ENCODE measurements at places on chromosomes 16 and 17. TPM values are rescaled to one million over a fixed set of nuclear protein-coding genes. Genes with fewer than 3 reads are reported as not detected.

Gene PLA2G10
- total RNA-seq = 2.2 TPM

DNA sequence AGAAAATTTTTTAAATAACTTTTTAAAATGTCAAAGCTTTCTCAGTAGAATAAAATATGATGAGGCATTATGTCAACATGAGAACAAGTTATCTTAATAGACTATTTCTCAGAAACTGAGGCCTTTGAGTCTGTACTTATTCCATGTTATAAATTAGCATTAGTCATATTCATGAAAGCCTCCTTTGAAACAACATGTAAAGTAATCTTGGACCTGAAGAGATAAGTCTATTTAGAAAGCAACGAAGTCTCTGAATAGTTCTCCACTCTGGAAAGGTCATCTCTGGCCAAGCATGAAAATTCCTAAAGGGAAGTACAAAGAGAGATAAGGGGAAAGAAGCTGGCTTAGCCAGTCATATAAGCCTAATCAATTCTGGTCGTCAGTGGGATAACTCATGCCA, 150.8 kb downstream of the CYB561 start:
- no peak for DNase-seq

DNA sequence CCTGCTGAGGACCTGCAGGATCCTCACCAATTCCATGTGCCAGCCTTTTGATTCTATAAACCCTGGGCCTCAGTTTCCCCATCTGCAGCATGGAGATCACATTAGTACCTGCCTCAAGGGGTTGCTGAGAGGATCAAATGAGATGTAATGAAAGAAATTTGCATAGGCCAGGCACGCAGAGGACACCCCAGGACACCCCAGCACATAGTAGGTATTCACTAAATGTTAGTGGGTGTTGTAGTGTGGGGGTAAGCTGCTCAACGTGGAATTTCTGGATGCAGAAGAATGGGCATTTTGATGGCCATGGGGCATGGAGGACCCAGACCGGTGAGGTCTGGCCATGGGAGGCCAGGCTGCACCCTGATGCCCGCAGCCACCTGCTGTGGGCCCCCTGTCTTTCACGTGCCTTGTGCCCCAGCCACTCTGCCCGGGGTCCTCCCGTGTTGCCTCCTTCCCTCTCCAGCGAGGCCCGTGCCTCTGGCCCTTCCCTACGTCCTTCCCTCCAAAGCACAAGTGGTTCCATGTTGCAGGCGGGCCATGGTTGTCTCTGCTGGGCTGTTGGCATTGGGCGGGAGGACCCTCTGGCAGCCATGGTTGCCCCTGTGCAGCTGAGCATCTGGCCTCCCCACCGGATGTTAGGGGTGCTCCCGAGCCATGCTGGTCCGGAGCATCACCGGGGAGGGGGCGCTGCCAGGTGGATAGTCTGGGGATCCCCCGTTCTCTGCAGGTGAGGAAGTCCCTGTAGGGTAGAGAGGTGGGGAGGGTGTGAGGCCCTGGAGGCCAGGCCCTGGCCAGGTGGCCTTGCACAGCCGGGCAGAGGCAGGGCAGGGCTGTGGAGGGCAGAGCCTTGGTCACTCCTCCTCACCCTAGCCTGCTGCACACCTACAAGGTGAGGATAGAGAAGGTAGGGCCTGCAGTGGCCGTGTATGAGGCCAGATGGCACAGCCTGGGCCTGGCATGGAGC, 8.6 kb downstream of the MAP2K3 start:
- no peak for DNase-seq

DNA sequence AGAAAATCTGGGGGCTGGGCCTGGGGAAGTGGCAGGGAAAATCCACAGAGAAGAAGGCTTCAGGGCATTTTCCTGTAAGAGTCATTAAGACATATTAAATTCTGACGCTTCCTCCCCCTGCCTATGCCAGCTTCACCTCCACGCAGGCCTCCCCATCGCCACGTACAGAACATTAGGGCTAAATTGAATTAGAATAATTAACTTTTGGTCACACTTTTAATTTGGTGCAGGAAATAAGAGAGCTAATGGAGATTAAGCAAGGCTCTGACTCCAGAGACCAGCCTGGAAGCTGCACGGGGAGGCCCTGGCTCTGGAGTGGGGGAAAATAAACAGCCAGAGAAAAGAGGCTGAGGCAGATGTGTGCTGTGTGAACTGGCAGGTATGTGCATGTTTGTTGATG, 148.0 kb downstream of the CCT6B start:
- DNase-seq = no peak

DNA sequence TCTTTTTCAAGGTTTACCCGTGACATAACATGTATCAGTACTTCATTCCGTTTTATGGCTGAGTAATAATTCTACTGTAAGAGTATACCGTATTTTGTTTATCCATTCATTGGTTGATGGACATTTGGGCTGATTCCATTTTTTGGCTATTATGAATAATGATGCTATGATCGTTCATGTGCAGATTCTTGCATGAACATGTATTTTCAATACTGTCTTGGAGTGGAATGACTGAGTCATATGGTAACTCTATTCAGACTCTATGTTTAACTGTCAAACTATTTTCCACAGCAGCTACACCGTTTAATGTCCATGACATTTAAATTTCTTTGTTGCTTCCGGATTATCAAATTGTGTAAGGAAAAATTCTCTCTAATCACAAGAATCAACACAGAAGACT, 17.9 kb downstream of the BFAR start:
- DNase-seq = no peak

DNA sequence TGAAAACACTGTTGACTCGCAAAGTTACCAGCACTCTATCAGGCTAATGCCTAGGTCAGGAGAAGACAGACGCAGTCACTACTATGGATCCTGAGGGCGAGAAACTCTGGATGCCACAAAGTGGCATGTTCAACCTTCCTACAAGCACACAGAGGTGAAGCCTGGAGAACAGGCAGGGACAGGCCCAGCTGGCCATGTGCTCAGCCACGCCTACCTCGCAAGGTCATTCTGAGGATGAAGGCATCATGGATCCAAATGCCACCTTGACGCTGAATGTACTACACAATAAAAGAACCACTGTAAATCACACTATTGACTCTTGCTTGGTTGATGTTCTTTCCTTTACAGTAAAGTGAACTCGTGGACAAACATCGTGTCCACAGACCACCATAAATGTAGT, 85.8 kb downstream of the ANKRD11 start:
- no peak for DNase-seq

GRCh38 chr16:50547340-50548124, 664 bp upstream of the NKD1 start:
- DNase-seq = peak; percentile 61

- DNase-seq = no peak
Observed at GRCh38 chr16:2187212-2187611, 9.2 kb downstream of the CASKIN1 start.

Gene KRTAP9-2
- total RNA-seq = not detected

DNA sequence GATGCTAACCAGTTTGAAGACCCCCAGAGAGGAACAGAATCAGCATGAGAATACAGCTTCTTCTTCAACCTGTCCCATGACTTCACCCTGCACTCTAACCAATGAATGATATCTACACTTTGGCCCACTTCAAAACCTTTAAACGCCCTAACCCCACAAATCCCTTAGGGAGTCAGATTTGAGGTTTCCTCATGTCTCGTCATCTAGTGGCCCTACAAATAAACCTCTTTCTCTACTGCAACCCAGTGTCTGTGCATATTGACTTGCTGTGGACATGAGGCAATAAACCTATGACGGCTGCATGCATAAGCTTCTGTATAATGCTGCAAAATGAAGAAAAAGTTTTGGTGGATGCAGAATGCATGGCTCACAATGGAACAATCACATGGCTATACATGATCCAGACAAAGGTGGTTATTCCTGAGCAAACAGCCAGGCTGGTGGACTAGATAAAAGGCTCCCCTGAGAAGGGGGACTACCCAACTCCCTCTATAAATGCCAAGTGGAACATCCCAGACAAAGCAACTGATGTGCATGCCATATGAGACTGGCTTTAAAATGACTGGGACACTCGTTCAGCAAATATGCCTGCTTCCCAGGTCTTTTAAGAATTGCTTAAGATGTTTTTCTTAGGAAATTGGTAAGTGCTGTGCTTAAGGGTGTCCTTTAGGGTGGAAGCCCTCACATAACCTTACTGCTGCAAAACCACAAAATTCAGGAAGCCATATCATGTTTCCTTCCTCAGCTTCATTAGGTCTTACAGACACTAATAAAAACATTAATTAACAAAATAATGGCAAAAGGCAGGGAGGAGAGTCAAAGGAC, 12.2 kb downstream of the N4BP1 start:
- no peak for DNase-seq

DNA sequence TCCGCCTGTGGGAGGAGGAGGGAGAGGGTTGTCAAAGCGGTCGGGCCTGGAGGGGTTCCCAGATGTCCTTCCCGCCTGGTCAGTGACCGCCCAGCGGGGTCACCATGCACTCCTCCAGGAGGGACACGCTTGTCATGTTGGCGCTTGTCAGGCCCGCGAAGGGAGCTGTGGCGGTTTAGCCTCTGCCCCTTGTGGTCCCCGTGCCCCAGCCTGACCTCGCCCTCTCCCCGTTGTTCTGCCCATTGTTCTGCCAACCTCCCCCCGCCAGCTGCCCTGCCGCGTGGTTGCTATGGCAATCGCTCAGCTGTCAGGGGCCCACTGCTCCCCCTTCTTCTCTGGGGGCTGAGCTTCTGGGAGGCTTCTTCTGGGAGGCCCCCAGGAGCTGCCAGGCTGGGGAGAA, 146.4 kb upstream of the CIBAR2 start:
- DNase-seq = no peak

GRCh38 chr16:65002265-65002664, 119.6 kb downstream of the CDH11 start:
- no peak for DNase-seq

DNA sequence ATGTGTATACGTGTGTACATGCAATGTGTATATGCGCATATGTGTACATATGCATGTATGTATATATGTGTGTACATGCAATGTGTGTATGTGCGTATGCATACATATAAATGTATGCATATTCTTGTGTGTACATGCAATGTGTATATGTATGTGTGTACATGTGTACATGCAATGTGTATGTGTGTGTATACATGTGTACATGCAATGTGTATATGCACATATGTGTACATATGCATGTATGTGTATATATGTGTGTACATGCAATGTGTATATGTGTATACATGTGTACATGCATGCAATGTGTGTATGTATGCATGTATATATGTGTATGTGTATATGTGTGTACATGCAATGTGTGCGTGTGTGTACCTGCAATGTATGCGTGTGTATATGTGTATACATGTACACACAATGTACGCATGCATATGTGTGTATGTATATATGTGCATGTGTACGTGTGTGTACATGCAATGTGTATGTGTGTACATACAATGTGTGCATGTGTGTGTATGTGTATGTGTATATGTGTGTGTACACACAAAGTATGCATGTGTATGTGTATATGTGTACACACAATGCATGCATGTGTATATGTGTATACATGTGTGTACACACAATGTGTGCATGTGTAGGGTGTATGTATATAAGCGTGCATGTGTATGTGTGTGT, 167.7 kb downstream of the SHISA9 start:
- DNase-seq = no peak

GRCh38 chr16:55393991-55394390, 70.0 kb downstream of the IRX6 start:
- no peak for DNase-seq

DNA sequence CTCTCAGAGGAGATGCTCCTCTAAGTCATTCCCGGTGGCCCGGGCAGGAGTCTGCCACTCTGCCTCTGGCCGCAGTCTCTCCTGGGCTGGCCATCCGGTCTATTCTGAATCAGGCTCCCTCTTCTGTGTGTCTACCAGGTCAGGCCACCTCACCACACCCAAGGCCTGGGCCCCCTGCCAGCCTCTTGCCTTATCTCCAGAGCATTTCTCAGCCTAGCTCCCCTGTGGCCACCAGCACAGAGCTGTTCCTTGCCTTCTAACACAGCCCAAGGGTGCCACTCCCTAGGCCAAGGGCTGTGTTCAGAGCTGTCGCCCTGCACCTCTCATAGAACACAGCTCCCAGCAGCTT, 55.3 kb downstream of the MYO18A start:
- DNase-seq = no peak

- no peak for DNase-seq
Observed at GRCh38 chr17:80761110-80761871, 216.7 kb downstream of the RPTOR start.

Gene KRTAP4-9
- total RNA-seq = not detected

DNA sequence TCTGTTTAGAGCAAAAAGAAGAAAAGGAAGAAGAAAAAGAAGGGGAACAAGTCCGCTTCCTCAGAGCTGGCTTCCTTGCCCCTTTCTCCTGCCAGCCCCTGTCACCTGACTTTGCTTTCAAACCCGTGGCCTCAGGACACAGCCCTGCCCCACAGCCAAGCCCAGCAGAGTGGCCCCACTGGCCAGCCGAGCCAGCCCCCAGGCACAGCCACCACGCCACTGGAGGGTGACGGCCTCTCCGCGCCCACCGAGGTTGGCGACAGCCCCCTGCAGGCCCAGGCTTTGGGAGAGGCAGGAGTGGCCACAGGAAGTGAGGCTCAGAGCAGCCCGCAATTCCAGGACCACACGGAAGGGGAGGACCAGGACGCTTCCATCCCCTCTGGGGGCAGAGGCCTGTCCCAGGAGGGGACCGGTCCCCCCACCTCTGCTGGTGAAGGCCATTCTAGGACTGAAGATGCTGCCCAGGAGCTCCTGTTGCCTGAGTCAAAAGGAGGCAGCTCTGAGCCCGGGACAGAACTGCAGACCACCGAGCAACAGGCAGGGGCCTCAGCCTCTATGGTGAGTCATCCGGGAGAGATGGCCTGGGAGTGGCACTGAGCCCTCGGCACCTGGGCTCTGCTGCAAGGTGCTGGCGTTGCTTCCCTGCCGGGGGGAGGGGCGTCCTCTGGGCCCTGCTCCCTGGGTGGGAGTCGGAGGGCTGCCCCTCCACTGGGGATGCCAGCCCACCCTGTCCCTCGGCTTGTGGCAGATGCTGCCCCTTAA, 27.3 kb downstream of the RNF213 start:
- DNase-seq = no peak

- DNase-seq = peak; percentile 76
Observed at GRCh38 chr16:54934481-54935265, 4.0 kb downstream of the IRX5 start.
